DND-41 (cell line): ENCODE measurements at places on chromosomes 2 and 18.

GRCh38 chr2:181972431-181973170 is 13.1 kb upstream of the PPP1R1C start:
- DNase-seq: no peak

DNA sequence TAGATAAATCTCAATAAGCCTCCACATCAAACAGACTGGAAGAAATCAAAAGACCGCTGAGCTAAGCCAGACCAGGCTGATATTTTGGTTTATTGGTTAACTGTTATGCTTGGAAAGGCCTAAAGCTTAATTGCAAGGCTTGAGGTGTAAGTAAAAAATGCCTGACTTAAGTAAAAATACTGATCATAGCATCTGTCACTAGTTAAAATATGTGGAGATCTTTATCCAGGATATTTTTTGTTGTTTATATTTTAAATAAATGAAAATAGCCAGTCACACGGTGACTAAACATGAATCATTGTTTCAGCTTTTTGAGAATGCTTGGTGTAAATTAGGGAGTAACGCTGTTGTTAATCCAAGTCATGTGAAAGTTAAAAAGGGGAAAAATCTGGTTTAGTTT is 127.9 kb downstream of the THADA start:
- DNase-seq: no peak

- no peak for DNase-seq
Observed at GRCh38 chr2:203347375-203347774, 19.2 kb downstream of the ABI2 start.

- DNase-seq: no peak
Observed at GRCh38 chr2:124663645-124663997, 638.5 kb downstream of the CNTNAP5 start.
